ENCODE measurements at places on chromosomes 7 and 10. TPM values are rescaled to one million over a fixed set of nuclear protein-coding genes. Genes with fewer than 3 reads are reported as not detected.

DNA sequence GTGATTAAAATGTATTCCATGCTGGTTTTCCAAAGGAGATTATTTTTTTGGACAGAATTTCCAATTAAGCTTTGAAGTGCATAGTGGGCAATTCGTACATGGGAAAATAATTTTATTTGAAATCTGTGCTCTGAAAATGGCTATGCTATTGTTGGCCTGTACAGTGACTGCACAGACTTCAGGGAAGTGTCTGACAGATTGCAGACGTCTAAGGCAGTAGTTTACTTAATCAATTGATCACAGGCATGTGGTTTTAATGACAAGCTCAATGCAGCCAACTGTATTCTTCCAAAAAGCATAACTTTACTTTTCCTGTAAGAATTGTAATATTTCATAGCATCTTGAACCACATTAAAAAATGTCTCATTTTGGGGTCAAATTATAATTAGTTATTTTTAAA is 102.0 kb downstream of the SEMA3C start:
- H3K27ac ChIP-seq: no peak overlapping the region
- no peak overlapping the region for H3K4me3 ChIP-seq
- H3K27me3 ChIP-seq: peaks cover 2% of the 10 kb centered on the region
- DNase-seq: no peak

DNA sequence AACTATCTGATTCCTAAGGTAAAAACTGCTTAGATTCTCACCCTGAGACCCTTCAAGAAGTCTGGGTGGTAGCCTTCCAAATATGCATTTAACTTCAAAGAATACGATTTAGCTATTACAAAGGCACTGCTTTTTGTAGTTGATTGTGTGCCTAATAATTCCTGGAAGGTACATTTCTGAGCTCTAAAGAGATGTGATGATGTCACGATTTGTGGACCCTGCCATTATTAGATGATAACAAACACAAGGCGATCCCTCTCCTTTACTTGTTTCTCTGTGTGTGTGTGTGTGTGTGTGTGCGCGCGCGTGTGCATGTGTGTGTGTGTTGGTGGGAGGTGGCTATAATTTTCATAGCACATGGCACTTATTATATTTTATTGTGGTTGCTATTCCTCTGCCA is 70.9 kb downstream of the TFPI2 start:
- H3K4me3 ChIP-seq: no peak overlapping the region
- DNase-seq: no peak
- no peaks in the 10 kb centered on the region for H3K36me3 ChIP-seq
- no peak overlapping the region for H3K27ac ChIP-seq

DNA sequence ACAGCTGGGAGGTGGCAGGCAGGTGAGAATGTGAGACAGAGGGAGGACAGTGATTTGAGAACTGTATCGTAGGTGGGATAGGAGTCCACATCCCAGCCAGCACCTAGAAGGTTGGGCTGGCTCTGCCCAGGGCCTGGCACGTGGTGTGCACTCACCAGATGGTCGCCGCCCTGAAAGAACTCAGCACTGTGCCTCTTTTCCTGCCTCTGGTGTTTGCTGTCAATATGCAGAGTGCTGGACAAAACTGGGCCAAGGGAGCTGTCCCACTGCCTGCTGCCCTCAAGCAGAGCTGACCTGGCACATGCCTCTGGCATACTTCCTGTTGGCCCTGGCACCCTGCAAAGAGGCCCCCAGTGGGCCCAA is 36.8 kb downstream of the CHST3 start:
- peaks cover 9% of the 10 kb centered on the region for H3K4me1 ChIP-seq
- H3K27ac ChIP-seq: no peak overlapping the region
- peaks cover 7% of the 10 kb centered on the region for H3K27me3 ChIP-seq
- DNase-seq: no peak
- H3K36me3 ChIP-seq: no peaks in the 10 kb centered on the region

- no peak overlapping the region for H3K4me3 ChIP-seq
- no peak overlapping the region for H3K27ac ChIP-seq
- no peaks in the 10 kb centered on the region for H3K27me3 ChIP-seq
- DNase-seq: no peak
- H3K36me3 ChIP-seq: no peaks in the 10 kb centered on the region
These were observed 44.8 kb upstream of the FGL2 start for GRCh38 chr7:77244222-77244934.

GRCh38 chr7:149422162-149422913 is 38.5 kb downstream of the ZNF777 start:
- H3K4me3 ChIP-seq: peak overlapping the region; percentile 30
- no peaks in the 10 kb centered on the region for H3K36me3 ChIP-seq
- peak overlapping the region; percentile 43 for H3K27ac ChIP-seq
- DNase-seq: peak; percentile 77

DNA sequence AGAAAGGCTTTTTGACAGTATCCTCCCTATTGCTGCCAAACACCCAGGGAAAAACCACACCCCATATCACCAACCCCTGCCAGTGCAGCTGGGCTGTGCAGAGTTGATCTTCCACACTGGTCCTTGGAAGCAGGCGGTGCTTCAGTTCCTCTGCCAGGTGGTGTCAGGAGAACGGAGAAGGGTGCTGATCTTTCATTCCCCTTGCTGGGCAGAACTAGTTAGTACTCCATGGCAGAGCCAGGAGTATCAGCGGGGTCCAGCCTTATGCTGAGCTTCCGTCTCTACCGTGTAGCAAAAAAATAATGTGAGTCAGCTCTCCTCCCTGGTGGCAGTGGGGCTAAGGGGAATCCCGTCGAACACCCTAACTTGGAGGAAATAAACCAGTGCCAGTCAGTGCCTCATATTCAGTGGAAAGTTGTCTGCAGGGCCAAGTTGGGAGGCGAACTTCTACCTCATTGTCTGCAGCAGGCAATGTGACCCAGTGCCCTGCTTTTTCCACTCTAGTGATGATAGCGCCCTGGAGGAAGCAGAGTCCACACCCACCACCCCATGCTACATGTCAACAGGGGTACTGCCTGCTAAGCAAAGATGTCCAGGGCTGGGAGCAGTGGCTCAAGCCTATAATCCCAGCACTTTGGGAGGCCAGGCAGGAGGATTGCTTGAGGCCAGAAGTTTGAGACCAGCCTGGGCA is 175.4 kb downstream of the AUTS2 start:
- H3K27me3 ChIP-seq: no peaks in the 10 kb centered on the region
- no peak overlapping the region for H3K27ac ChIP-seq
- no peak for DNase-seq
- H3K4me1 ChIP-seq: peaks cover 41% of the 10 kb centered on the region
- no peaks in the 10 kb centered on the region for H3K36me3 ChIP-seq
- H3K4me3 ChIP-seq: no peak overlapping the region

- peaks cover 6% of the 10 kb centered on the region for H3K36me3 ChIP-seq
- peaks cover 44% of the 10 kb centered on the region for H3K4me1 ChIP-seq
- no peak overlapping the region for H3K27ac ChIP-seq
- no peak for DNase-seq
- H3K27me3 ChIP-seq: peaks cover 5% of the 10 kb centered on the region
- H3K4me3 ChIP-seq: no peak overlapping the region
These were observed 322.5 kb upstream of the ZMIZ1 start for GRCh38 chr10:78746155-78746763.

GRCh38 chr7:31171984-31172383 is 119.9 kb downstream of the ADCYAP1R1 start:
- no peak for DNase-seq
- no peaks in the 10 kb centered on the region for H3K36me3 ChIP-seq
- no peak overlapping the region for H3K27ac ChIP-seq
- H3K4me1 ChIP-seq: no peaks in the 10 kb centered on the region
- H3K27me3 ChIP-seq: peaks cover 2% of the 10 kb centered on the region

DNA sequence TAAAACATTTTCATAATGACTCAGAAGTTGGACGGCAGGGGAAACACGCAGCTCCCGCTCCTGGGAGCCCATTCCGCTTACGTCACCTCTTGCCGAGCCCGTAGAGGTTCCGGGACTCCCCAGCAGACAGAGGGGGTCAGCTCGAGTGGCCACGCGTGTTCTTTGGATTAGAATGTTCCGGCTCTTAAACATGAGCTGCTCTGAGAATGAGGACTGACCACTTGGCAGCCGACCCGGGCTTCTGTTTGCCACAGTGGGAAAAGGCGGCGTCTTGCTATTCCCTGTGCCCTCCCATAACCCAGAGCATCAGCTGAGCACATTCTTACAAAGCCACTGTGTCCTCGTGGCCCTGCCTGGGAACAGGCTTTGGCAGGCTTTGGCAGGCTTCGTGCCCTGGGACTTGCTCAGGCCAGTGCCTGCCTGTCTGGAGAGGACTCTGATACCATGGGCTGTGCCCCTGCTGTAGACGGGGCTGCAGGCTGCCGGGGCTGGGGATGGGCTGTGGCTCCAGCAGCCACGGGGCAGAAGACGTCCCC is 40.1 kb downstream of the PFKP start:
- no peaks in the 10 kb centered on the region for H3K27me3 ChIP-seq
- peaks cover 3% of the 10 kb centered on the region for H3K36me3 ChIP-seq
- DNase-seq: no peak
- no peak overlapping the region for H3K4me3 ChIP-seq
- H3K4me1 ChIP-seq: no peaks in the 10 kb centered on the region

PDK4 gene
- total RNA-seq: not detected

HIBADH gene
- total RNA-seq: 10.3 TPM

SPDYE3 gene
- total RNA-seq: not detected

H2BK1 gene
- total RNA-seq: not detected

All from glutamatergic neuron (in vitro differentiated cells).